ENCODE measurements at places on chromosomes 11 and 22.

- DNase-seq: no peak
Observed at GRCh38 chr11:67371911-67372320, 1.5 kb downstream of the CLCF1 start.

GRCh38 chr11:70537576-70538571 lies 139.5 kb downstream of the CTTN start:
- DNase-seq: no peak

DNA sequence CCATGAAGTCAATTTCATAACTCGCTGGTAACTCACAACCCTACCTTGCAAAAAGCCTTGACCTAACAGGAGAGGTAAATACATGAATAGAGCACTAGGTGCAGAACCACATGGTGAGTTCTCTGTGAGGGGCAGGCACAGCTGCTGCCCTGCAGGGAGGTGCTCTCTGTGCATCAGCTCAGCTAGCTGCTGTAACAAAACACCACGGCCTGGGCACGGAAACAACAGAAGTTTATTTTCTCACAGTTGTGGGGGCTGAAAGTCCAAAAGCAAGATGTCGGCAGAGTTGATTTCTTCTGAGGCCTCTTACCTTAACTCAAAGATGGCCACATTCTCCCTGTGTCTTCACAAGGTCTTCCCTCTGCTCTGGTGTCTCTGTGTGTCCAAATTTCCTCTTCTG lies 13.0 kb upstream of the MRPL11 start:
- DNase-seq: no peak

DNA sequence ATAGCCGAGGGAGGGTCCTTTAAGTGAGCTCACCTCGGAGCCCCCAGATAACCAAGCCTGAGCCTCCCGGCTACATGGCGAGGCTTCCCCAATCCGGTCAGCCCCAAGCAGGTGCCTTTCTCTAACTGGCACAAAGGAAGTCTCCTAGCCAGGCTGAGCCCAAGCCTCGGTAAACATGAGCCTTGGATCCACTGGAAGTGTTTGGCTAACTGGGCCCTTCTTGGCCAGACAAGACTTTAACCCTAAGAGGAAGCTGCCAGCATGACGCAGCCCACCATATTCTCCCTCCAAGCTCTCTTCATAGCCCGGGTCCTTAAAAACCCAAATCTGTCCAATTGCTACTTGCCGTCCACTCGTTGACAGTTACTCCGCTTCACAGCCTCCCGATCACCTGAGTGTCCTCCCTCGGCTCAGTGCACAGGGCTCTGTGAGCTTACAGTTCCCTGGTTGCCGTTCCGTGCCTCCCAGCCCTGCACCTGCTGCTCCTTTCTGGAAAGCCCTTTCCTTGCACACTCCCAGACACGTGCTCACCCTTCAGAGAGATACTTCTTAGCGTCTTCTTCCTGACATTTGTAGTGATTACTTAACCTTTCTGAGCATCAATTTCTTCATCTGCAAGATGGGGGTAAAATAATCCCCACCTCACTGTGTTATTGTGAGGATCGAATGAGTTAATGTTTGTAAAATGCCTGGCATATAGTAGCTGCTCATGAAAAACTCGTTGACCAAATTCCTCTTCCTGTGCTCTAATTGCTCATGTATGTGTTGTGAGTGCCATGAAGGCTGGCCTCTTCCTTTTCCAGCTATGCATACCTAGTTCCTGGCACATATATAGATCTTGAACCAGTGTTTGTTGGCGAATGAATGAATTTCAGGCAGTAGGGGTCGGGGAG lies 25.6 kb downstream of the TXN2 start:
- no peak for DNase-seq

DNA sequence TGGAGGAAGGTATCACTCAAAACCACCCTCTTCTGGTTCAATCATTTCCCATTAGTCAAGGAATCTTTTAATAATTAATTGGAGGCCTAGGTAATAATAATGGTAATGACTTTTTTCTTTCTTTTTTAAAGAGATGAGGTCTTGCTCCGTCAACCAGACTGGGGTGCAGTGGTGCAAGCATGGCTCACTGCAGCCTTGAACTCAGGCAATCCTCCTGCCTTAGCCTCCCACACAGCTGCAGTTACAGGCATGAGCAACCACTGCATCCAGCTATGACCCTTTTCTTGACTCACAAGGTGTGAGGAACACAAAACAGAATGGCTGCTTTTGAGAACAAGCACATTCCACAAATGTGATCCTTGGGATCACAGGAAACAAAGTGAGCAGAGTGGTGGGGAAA lies 3.6 kb downstream of the POLDIP3 start:
- DNase-seq: no peak

DNA sequence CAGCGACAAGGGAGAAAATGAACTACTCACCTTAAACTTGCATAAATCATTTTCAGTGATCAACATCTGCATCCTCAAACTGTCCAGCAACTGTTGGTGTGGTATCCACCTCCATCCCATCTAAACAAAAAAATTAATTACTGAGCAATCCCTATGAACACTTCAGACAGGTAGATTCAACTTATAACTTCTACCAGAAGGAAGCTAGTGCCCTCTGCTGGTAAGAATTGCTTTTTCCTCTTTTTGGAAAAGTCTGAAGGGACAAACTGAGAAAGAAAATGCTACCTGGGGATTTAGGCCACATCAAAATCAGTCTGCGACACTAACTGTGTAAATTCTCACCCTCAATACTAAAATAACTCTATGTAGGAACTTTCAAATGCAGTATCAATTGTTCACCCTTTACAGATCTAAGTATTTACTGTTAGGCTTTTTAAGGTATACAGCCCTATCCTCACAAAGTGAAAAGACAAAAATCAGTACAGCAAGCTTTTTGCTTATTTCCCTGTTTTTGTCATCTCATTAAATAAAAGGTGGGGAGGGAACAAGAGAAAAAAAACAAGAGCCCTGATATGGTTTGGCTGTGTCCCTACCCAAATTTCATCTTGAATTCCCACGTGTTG lies 17.9 kb downstream of the CLNS1A start:
- no peak for DNase-seq

DNA sequence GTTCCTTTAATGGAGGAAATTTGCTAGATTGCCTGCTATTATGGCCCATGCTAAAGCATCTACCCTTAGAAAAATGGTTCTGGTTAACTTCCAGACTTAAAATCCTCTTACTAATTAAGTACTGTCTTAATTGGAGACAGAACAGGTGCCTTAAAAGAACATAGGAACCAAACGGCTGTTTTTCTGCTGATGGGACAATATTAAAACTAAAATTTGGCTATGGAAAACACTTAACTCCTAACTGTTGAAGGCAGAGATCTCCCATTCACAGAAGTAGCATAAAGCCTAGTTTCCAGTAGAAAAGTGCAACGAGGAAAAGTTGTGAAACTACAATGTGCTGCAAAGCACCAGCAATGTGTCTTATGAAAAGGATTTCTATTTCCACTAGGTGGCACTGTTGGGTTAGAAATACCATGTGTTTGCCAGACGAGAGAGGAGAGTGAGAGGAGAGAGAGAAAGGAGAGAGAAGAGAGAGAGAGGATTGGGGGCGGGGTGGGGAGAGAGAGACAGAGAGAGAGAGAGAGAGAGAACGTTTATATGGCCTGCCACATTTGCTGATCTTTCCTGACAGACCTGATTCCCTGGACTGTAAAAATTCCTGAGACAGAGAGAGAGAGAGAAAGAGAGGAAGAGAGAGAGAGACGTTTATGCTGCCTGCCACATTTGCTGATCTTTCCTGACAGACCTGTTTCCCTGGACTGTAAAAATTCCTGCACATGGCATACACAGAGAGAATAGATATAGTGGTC lies 51.5 kb downstream of the FAM181B start:
- no peak for DNase-seq

DNA sequence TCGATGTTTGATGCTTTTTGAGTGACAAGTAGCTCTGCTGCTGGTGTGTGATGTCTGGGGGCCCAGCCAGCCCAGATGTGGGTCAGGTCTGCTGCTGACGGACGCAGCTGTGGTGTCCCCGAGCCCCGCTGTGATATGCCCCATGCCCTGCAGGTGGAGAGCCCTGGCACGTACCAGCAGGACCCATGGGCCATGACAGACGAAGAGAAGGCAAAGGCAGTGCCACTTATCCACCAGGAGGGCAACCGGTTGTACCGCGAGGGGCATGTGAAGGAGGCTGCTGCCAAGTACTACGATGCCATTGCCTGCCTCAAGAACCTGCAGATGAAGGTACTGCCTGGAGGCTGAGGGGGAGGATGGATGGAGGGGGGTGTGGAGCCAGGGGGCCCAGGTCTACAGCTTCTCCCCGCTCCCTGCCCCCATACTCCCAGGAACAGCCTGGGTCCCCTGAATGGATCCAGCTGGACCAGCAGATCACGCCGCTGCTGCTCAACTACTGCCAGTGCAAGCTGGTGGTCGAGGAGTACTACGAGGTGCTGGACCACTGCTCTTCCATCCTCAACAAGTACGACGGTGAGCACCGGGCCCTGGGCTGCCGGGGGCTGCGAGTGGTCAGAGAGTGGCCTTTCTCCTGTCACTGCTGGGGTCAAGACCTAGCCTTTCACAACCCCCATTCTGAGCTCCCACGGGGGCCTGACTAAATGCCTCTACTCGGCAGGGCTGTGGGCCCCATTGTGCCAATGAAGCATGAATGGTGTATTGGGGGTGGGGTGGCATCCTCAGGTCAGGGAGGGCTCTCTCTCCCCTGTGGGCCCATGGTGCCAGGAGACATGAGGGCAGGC lies 7.3 kb downstream of the AIP start:
- no peak for DNase-seq

GRCh38 chr22:21032037-21032867 lies at the start of gene SLC7A4:
TSS of gene SLC7A4 (minus strand) at chr22:21032561. CDS start at chr22:21031812, 749 bp downstream.
- no peak for DNase-seq

DNA sequence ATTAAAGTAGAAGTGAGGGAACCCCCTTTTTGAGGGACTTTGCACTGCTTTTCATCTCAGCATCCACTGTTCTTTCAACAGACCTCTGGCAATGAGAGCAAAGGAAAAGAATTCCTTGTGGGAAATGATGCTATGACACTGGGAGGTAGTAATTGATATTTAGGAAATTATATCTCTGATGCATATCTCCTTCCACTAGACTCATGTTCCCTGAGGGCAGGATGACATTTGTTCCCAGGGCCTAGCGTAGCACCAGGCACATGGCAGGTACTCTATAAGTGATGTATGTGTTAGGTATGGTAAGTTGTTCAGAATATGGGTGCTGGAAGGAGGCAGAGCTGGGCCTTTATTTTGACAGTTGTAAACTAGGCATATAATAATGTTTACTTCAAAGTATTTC lies 142.9 kb downstream of the CCDC81 start:
- no peak for DNase-seq

DNA sequence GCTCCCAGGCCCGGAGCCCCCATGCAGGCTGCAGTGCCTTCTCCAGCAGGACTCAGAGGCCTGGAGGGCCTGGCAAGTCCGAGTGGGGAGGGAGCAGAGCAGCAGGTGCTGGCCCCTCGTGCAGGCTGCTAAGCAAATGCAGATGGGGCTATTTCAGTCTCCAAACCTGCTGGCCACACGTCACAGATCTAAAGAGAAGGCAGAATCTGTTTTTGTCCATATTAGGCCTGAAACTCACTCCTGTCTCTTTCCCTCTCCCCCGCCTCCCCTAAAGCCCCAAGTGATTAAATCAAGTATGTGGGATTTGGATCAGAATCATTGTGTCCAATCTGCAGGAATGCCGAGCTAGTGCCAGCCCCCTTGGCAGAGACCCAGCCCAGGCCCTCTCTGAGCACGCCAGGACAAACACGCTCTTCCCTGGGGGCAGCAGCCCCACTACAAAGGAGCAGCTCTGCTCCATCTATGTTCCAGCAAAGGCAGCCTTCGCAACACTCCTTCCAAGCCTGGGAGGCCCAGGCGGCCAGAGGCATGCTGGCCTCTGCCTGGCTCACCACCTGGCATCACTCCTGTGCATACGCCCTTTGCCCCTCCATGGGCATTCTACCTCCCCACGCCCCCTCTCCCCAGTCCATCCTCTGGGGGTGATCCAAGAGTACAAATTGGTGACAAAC lies 26.5 kb downstream of the RPL27A start:
- no peak for DNase-seq

- DNase-seq: no peak
Observed at GRCh38 chr22:20604776-20605221, 97.4 kb downstream of the MED15 start.

DNA sequence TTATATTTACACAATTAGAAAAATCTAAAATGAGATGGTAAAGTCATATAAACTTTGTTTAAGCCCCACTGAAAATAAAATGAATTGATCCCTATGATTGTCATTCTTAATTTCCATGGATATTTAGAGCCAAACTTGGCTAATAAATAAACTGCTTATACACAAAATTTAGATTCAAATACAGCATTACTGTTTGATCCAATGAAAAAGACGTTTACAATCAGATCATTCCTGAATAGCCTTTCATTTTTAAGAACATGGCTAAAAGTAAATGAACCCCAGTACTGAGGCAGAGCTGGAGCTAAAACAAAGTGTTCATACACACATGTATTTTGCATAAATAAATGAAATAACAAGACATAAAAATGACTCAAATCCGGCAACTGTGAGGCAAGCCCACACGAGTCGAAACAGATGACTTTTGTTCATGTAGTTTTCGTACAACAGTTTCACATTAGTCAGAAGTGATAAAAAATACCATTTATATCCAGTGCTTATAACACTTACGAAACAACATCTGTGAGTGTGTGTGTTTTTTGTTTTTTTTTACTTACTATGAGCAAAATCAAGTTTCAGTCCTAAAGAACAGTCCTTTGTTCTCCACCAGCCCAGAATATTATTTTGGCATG lies 386.5 kb downstream of the SOX6 start:
- DNase-seq: no peak

GRCh38 chr11:2261436-2262230 lies 8.8 kb downstream of the ASCL2 start:
- no peak for DNase-seq

- no peak for DNase-seq
Observed at GRCh38 chr11:22192289-22192641, 620 bp upstream of the ANO5 start.

GRCh38 chr22:37220543-37220981 lies 8.3 kb upstream of the SSTR3 start:
- no peak for DNase-seq

DNA sequence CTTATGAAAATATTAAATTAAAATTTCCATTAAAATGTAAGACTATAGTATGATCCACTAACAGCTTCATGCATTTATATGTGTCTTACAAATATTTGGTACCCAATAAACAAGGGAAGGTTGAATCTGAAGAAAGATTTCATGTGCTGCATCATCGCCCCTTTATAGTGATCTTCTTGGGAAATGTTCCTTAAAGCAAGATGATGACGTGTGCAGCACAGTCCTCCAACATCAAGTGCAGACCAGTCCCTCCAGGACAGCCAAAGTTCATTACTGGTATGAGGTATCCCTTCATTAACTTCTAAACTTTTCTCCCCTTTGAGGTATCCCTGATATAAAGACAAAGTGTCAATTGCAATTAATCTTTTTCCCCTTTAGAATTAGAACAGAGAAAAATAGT lies 567.0 kb downstream of the METTL15 start:
- no peak for DNase-seq

GRCh38 chr11:87290304-87290922 lies 252.7 kb downstream of the TMEM135 start:
- DNase-seq: no peak

GRCh38 chr22:24176040-24176439 lies 5.2 kb upstream of the SUSD2 start:
- DNase-seq: no peak
